ENCODE measurements at places on chromosomes 5 and 9.

- DNase-seq = no peak
These were observed 125.6 kb upstream of the LPAR1 start for GRCh38 chr9:111163716-111164389.

- no peak for DNase-seq
These were observed 112.2 kb downstream of the MARCHF11 start for GRCh38 chr5:16067415-16067814.

DNA sequence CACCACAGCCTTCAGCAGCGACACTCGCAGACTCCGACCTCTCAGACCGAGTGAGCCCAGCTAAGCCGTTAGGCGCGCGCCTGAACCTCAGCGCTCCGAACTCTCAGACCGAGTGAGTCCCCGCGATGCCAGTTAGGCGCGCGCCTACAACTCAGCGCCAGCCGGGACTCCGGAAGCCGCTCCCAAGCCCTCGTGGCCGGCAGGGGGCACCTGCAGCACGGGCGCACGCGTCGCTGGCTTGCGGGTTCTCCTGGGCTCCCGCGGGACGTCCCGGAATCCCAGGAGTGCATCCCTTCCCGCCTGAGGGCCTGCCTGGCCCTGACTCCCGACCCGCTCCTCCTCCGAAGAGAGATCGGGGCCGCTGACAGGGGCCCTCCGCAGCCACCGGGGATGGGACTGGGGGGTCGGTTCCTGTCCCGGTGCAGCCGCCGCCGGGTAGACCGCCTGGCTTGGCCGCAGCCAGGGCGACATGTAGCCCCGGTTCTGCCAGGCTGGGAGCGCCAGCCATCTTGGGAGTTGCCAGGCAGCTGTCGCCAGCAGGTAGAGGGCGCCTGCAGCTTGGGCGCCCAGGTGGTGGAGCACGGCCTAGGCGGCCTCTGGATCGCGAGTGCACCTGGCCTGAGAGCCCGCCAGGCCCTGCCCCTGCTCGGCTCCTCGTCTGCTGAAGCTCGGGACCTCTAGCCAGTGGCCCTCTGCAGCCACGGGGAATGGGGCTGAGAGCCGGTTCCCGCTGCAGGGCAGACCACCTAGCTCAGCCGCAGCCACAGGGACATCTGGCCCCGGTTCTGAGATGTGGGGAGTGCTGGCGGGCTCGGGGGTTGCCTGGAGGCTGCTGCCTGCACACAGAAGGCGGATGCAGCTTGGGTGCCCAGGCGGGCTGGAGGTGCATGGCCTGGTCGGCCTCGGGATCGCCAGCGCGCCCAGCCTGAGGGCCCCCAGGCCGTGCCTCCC, at the start of gene ANKRD18A:
ANKRD18A (minus strand) TSS at position 114 of the 951 bp plus-strand sequence. CDS start 311 bp downstream, outside the sequence.
- no peak for DNase-seq

DNA sequence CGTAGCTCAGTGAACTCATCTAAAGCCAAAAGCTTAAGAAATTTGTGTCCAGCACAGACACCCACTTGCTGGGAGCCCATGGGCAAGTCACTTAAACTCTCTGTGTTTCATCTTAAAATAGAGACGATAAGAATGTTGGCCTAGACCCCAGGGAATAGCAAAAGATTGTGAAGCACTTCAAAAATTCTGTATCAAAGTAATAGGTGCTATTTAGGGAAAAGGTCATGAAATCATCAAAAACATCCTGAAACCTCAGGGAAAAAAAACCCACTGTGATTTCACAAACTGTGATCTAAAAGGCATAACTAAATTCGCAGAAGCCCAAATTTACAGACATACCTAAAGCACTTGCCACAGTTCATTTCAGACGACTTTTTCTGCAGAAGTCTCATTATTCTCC, 278.3 kb downstream of the NR2F1-AS1 start:
- DNase-seq = no peak

GRCh38 chr5:135831851-135832555, 2.5 kb upstream of the SLC25A48 start:
- no peak for DNase-seq

DNA sequence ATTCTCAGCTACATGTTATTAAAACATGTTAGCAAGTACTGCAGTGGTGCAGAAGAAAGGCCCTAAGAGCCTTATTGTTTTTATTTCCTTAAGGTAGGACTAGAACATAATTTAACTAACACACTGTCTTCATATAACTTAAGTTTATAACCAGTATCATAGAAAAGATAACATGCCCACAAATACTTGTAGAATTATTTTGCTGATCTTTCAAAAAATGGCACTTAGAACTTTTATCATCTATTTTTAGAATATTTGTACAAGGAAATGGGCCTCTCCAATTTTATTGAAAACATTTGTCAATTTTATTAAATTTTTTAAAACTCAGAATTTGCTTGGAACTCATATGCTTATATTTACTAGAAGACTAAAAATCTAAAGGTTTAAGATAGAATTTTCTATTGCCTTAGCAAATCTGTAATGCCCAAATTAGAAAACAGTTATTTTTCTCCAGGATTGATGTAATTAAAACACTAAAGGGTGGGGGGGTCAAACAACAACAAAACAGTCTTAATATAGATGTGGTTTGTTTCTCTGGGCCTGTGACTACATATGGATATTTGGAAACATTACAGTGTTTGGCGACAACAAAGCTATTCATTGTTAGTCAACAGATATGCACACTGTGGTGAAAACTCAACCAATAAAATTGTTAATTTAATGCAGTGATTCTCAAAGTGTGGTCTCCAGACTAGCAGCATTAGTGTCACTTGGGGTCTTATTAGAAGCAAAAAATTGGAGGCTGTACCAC, 360.4 kb downstream of the PDE4D start:
- no peak for DNase-seq
